ENCODE measurements at places on chromosomes 5 and 9.

DNA sequence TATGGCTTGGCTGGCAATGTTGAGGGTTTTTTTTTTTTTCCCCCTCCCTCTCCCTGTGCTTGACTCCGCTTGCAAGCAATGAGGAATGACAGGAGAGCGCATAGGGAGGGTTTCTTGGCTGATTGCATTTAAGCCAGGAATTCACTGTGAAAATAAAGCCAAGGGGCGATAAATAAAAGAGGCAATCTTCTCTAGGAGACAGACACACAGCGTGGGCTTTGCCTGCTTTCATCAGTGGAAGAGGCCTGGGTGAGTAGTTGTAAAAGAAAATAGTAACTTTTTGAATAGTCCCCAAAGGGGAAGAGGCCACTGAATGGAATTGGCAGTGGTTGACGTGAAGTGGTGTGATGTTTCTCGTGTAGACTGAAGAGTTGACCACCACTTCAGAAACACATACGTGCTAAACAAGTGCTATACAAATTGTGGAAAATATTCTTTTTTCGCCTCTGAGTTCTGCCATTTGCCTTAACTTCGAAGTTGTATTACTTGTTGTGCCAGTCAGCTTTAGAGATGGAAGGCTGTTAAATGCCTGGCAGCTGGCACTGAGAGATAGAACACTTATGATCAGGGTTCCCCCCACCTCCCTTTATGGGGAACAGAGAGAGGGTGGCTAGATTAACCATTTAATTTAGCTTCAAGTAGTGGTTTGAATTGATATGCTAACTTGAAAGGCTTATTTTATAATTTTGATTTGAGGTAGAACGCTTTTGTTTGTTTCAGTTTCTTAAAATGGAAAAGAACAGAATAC, 3.0 kb downstream of the ZSWIM6 start:
- no peak for DNase-seq

- DNase-seq, result no peak
These were observed 561.4 kb downstream of the CDK5RAP2 start for GRCh38 chr9:120018550-120018949.

DNA sequence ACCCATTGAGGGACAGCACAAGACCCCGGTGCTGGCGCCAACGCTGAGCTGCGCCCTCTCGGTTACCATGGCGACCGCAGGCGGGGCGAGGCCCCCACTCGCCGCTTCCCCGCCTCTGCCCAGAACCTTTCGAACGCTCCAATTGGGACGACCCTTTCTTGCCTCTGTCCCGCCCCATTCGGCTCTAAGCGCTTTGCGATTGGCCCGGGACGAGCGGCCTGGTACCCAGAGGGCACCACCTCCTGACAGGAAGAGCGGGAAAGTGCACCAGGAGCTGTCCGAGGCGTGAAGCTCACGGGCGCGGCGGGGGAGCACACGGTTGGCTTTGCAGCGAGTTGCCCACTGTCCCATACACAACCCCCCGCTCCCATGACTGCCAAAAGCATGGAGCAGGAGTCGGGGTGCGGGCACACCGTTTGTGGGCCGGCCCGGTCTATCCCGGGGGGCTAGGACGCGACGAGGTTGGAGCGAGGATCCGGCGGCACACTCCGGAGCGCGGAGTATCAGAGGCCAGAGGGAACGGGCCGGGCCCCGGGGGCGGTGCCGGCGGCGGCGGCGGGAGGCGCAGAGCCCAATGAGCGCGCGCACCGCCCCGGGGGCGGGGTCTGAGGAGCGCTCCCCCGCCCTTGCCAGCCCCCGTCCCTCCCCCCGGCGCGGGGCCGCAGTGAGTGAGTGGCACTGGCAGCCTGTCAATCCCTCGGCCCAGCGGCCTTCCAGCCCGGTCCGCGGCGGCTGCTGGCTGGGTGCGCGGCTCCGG, 978 bp upstream of the PBX3 start:
- DNase-seq, result peak; percentile 96

- DNase-seq, result no peak
These were observed 890 bp downstream of the PIK3R1 start for GRCh38 chr5:68216245-68217046.
